ENCODE measurements at places on chromosomes 2 and 18. TPM values are rescaled to one million over a fixed set of nuclear protein-coding genes. Genes with fewer than 3 reads are reported as not detected.

KIAA2012 gene
- total RNA-seq: not detected

NEB gene
- 5.0 TPM for total RNA-seq

TEKT4 gene
- total RNA-seq: not detected

- H3K36me3 ChIP-seq: no peaks in the 10 kb centered on the region
Observed at GRCh38 chr2:16653799-16654198, 11.8 kb downstream of the CYRIA start.

GRCh38 chr2:43593254-43593653 is 2.6 kb downstream of the THADA start:
- H3K4me1 ChIP-seq: peaks cover 15% of the 10 kb centered on the region
- H3K36me3 ChIP-seq: peaks cover 30% of the 10 kb centered on the region
- no peak overlapping the region for H3K27ac ChIP-seq
- no peak overlapping the region for H3K4me3 ChIP-seq

- no peaks in the 10 kb centered on the region for H3K27me3 ChIP-seq
- H3K4me1 ChIP-seq: peaks cover 60% of the 10 kb centered on the region
- H3K36me3 ChIP-seq: peaks cover 25% of the 10 kb centered on the region
- H3K27ac ChIP-seq: peak overlapping the region; percentile 87
- no peak overlapping the region for H3K4me3 ChIP-seq
Observed at GRCh38 chr2:197200051-197200761, 110.4 kb downstream of the ANKRD44 start.

Data from natural killer cell (primary cell).